NCI-H510A (cell line): ENCODE measurements at places on chromosomes 13 and 19.
A peak's percentile ranks its signal among the peaks of the same experiment; 100 is the strongest.

- DNase-seq, result no peak
These were observed at the start of gene DCT for GRCh38 chr13:94479616-94480015. DCT (minus strand) TSS chr13:94479682; CDS start chr13:94479255, 427 bp downstream.

DNA sequence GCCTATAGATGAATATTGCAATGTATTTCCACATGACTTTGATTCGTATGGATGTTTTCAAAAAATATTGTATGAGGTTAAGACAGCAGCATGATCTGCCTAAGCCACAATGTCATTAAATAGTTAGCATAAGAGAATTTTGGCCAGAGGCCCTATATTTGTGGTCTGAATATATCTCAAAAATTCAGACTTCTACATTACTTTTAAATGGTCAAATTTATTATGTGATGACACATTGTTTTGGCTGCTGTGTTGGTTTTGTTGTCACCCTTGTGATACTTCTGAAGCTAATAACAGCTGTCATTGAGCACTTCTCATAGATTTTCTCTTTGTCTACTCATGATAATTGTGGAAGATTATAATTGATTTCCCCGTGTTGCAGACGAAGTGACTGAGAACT is 288.2 kb downstream of the MYO16 start:
- DNase-seq, result no peak

GRCh38 chr19:17553256-17553655 is 2.2 kb upstream of the COLGALT1 start:
- no peak for DNase-seq

- no peak for DNase-seq
These were observed 823.9 kb upstream of the SLITRK1 start for GRCh38 chr13:84705982-84706710.

GRCh38 chr13:112576191-112576590 is 11.8 kb downstream of the TUBGCP3 start:
- peak; percentile 14 for DNase-seq

DNA sequence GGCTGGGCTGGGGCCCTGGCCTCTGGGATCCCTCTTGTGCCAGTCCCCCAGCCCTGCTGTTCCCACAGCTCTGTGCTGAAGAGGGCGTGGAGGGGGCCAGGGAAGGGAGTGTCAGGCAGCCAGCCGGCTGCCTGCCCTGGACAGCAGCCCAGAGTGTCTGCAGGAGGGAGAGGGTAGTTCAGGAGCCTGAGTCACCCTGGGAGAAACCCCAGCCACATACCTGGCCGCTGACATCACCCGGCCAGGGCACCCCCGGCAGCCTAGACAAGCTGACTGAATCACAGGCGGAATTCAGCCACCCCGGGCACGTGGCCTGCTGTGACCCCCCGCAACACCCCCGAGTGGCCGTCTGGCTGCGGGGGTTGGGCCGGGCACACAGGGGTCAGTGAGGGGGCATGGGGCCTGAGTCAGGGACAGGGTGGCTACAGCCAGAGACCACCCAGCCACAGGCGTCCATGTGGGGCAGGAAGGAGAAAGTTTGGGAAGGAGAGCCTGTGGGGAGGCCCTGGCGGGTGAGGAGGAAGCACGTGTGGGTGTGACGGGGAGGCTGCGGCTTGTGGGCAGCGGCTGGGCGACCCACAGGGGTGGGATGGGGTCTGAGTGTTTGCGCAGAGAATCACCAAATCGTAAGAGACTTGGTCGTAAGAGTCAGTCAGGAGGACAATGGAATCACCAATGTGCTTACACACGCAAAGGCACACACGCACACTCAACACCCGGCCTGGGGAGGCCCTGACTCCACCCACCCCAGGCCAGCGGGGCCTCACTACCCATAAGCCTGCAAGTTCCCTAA is 11.9 kb upstream of the FOSB start:
- no peak for DNase-seq

- no peak for DNase-seq
These were observed 675.8 kb upstream of the SLITRK6 start for GRCh38 chr13:86474971-86475370.

- DNase-seq, result no peak
These were observed 39.3 kb upstream of the RNF17 start for GRCh38 chr13:24724714-24725113.

GRCh38 chr19:45448887-45449299 is 18.9 kb upstream of the FOSB start:
- no peak for DNase-seq

GRCh38 chr13:60148918-60149317 is 14.8 kb downstream of the DIAPH3 start:
- DNase-seq, result no peak

DNA sequence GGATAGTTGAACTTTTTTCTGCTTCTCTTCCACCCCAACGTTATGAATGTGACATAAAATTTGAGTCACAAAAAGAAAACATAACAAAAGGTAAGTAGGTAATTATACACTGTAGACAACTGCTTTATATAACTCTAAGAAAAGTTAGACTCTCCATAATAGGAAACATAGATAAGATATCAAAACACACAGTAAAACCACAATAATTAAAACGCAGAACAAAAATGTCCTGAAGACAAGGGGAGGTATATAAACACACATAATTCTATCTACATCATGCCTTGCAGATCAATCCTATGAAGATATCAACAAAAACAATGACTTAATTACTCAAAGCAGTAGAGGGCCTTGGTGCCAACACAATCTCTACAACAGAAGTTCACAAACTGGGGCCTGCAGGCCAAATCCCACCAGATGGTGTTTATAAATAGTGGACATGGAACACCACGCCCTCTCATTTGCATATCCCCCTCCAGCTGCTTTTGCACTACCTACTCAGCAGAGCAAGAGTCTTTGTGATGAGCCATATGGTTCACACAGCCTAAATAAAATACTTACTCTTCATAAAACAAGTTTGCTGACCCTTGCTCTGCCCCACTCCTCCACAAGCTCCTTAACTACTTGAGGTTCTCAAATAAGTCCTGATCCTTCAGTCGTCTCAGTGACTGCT is 254.7 kb downstream of the KLF12 start:
- DNase-seq, result no peak

- DNase-seq, result no peak
These were observed 9.8 kb downstream of the JAK3 start for GRCh38 chr19:17837972-17838371.
